Activated CD8-positive, alpha-beta memory T cell treated with anti-CD3 and anti-CD28 coated beads for 4 hours (primary cell): ENCODE measurements at places on chromosomes 2 and 18.

DNA sequence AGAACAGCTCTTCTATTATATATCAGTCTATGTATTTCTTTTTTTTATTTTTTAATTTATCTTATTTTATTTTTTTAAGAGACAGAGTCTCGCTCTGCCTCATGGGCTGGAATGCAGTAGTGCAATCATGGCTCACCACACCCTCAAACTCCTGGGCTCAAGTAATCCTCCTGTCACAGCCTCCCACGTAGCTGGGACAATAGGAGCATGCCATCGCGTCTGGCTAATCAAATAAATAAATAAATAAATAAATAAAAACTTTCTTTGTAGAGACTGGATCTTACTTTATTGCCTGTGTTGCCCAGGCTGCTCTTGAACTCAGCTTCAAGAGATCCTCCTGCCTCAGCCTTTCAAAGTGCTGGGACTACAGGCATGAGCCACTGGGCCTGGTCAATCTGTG is 117.0 kb downstream of the RBMS1 start:
- no peak for DNase-seq

- no peak for DNase-seq
These were observed 3.6 kb downstream of the MZT2A start for GRCh38 chr2:131488306-131489205.

DNA sequence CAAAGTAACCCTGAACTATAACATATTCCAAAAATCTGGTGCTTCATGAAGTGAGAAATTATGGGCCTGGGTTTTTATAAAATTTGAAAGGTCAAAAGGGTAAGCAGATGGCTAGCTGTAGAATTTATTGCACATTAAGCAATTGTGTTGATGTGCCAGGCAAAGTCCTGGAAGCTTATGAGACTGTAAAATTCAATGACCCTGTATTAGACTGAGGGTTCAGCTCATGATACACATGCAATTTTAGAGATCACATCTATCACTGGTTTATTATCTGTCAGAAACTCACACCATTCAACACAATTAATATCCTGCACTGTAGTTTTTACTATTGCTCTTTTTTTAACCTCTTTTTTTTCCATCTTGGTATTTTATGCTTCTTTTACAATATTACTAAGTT is 1162.6 kb upstream of the SLC39A10 start:
- DNase-seq = no peak

- no peak for DNase-seq
These were observed 83.5 kb downstream of the IRS1 start for GRCh38 chr2:226716126-226716525.

- DNase-seq = no peak
These were observed 203.3 kb downstream of the TCF4 start for GRCh38 chr18:55384551-55385275.

DNA sequence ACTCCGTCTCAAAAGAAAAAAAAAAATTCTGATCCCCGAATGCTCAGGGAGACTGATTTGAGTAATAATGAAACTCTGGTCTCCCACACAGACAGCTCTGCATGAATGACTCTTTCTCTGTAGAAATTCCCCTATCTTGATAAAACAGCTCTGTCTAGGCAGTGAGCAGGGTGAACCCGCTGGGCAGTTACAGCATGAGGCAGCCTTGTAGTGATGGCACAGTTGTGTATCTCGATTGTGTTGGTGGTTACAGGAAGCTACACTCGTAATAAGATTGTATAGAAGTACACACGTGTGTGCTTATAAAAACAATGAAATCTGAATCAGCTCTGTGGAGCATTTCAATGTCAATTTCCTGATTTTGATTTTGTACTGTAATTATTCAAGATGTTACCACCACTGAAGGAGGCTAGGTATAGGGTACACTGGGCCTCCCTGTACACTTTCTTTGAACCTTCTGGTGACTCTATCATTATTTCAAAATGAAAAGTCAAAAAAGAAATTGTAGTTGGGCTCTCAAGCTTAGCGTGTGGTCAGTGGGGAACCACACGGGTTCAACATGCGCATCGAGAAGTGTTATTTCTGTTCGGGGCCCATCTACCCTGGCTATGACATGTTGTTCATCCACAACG is 34.9 kb upstream of the ATP8B1 start:
- DNase-seq = no peak
